H9 (cell line): ENCODE measurements at places on chromosomes 1 and 21. TPM values are rescaled to one million over a fixed set of nuclear protein-coding genes. Genes with fewer than 3 reads are reported as not detected.

GRCh38 chr1:157292809-157293564 is 154.8 kb upstream of the ETV3 start:
- no peaks in the 10 kb centered on the region for H3K36me3 ChIP-seq
- no peaks in the 10 kb centered on the region for H3K4me1 ChIP-seq
- no peak overlapping the region for H3K4me3 ChIP-seq
- no peaks in the 10 kb centered on the region for H3K27me3 ChIP-seq

DNA sequence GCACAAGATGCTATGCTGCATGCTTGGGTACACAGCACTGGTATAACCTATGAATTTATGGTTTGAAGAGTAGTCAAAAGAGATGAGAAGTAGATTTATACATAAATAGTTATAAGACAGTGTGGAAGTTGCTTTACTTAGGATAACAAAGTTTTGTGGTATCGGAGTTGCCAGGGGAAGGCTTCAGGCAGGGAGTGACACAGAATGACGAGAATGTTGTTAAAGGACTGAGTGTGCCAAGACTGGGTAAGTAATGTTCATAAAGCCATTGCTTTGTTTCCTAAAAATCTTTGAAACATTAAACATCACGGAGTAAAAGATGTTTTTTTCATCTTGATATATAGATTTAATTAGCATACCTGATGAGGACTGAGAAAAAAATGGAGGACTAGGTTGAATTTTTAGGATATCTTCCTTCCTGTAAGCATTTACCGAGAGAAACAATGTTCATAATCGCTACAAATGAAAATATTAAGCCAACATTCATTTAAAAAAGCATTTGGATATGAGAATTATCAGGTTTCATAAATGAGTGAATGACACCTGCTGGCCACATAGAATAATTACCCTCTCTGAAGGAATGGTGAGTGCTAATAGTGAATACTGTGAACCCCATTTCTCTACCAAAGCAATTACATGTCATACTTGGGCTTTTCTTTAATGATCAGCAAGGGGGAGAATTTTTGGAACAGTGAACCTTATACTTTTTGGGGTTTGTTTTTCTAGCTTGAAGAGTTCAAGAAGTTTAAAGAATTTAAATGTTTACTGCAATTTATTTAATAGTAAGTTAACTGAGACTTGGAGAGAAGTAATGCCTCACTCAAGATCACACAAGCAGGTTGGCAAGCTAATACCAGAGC is 28.4 kb downstream of the EXTL2 start:
- H3K36me3 ChIP-seq = no peaks in the 10 kb centered on the region
- no peaks in the 10 kb centered on the region for H3K4me1 ChIP-seq
- H3K4me3 ChIP-seq = no peak overlapping the region
- H3K27ac ChIP-seq = no peak overlapping the region
- no peaks in the 10 kb centered on the region for H3K27me3 ChIP-seq

IFI16 gene
- 2.9 and 3.4 TPM in 2 replicates for total RNA-seq

- no peak overlapping the region for H3K27ac ChIP-seq
- no peaks in the 10 kb centered on the region for H3K4me1 ChIP-seq
- H3K36me3 ChIP-seq = peaks cover 43% of the 10 kb centered on the region
- H3K4me3 ChIP-seq = no peak overlapping the region
- no peak for DNase-seq
Observed at GRCh38 chr1:243216741-243217140, 38.3 kb downstream of the CEP170 start.

DNA sequence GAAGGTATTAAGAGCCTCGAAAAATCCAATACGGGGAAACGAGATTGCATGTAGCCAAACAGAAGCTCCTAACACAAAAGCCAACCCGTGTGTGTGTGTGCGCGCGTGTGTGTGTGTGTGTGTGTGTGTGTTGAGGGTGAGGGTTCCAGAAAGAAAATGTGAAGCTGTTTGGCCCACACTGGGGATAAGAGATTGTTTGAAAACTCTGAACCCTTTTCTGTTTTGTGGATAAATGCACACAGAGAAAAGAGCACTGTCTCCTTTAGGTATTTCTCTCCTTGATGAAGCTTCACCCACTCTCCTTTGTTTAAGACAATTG is 1.9 kb downstream of the WLS start:
- H3K36me3 ChIP-seq = no peaks in the 10 kb centered on the region
- H3K4me3 ChIP-seq = peak overlapping the region; percentile 96
- peaks cover 53% of the 10 kb centered on the region for H3K27me3 ChIP-seq
- DNase-seq = no peak

ZSWIM5 gene
- 3.4 and 3.5 TPM in 2 replicates for total RNA-seq

TFAP2E gene
- total RNA-seq = 0.70 and 0.75 TPM in 2 replicates

GRCh38 chr1:224929335-224930237 is at the start of gene DNAH14:
DNAH14 (plus strand) TSS chr1:224929675; CDS start chr1:224952703, 23,028 bp downstream.
- peak; percentile 88 for DNase-seq
- H3K36me3 ChIP-seq = peaks cover 29% of the 10 kb centered on the region
- no peaks in the 10 kb centered on the region for H3K4me1 ChIP-seq
- peak within 1 kb of the TSS; percentile 83 for H3K4me3 ChIP-seq
- no peaks in the 10 kb centered on the region for H3K27me3 ChIP-seq

DNA sequence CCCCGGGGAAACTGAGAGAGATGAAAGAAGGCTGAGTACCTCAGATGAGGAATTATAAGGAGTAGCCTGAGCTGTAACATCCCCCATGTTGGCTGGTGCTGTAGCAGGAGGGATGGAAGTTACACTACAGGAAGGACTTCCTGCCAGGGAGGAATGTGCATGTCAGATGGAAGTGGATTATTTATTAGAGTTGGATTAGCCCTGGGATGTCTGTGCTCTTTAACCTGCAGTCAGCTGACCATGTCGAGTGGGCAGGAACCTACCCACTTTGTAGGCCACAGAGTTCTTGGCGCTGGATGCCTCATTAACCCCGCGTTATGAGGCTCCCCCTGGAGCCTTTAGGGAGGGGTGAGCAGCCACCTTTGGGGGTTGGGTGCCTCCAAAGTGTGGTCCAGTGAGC is 757 bp upstream of the SEMA4A start:
- peaks cover 21% of the 10 kb centered on the region for H3K4me1 ChIP-seq
- no peaks in the 10 kb centered on the region for H3K36me3 ChIP-seq
- H3K27me3 ChIP-seq = no peaks in the 10 kb centered on the region
- no peak overlapping the region for H3K4me3 ChIP-seq
- DNase-seq = no peak

GPX7 gene
- total RNA-seq = 12.1 and 12.5 TPM in 2 replicates

- H3K36me3 ChIP-seq = no peaks in the 10 kb centered on the region
- no peak for DNase-seq
- H3K4me3 ChIP-seq = no peak overlapping the region
- no peaks in the 10 kb centered on the region for H3K27me3 ChIP-seq
Observed at GRCh38 chr1:83734420-83734819, 264.5 kb downstream of the TTLL7 start.

BRINP3 gene
- not detected in 2 replicates for total RNA-seq

DNA sequence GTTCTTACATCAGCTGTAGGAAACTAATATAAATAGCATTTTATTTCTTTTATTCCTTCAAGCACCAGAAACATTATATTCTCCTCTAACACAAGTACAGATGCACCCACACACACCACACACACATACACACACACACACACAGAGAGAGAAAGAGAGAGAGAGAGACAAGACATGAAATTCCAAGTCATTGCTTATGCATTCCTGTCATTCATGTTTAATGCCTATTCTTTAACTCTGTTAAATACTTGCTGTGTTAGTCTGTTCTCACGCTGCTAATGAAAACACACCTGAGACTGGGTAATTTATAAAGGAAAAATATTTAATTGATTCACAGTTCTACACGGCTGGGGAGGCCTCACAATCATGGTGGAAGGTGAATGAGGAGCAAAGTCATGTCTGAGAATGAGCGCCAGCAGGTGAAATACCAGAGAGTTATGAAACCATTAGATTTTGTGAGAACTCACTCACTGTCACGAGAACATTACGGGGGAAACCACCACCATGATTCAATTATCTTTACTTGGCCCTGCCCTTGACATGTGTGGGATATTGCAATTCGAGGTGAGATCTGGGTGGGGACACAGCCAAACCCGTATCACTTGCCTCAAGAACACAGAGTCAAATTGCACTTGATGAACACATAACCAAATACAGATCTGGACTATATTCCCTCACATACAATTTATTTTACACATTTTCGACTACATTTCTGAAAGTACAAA is 1058.1 kb upstream of the TMPRSS15 start:
- no peaks in the 10 kb centered on the region; the same call in 1 of the 2 replicates for H3K27me3 ChIP-seq
- H3K4me3 ChIP-seq = no peak overlapping the region
- DNase-seq = no peak
- no peaks in the 10 kb centered on the region for H3K36me3 ChIP-seq

DNA sequence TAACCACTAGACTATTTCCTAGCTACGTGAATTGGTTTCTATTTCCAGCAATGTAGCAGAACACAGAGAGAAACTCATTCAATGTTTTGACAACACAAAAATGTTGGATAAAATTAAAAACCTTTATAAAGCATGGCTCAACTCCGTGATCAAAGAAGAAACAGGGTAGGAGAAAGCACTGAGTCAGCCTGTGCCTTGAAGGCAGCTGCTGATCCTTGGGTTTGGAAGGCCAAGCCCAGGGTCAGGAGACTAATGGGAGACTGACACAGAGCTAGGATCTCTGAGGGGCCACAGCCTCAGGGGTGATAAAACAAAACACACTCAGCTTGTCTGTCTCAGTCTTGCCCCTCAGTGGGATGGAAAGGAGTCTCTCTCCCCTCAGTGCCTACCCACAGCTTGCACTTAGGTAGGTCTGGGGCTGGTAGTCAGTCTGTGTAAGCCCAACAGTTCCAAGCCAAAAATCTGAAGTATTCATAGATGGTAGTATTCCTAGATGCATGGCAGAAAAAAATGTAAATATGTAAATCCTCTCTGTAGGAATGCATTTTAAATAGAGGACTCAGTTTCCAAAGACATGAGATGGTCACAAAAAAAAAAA is 53.3 kb downstream of the B3GALNT2 start:
- H3K4me1 ChIP-seq = no peaks in the 10 kb centered on the region
- H3K27ac ChIP-seq = no peak overlapping the region
- H3K27me3 ChIP-seq = no peaks in the 10 kb centered on the region
- DNase-seq = no peak
- H3K36me3 ChIP-seq = peaks cover 14% of the 10 kb centered on the region; the same call in 2 of the 3 replicates

DNA sequence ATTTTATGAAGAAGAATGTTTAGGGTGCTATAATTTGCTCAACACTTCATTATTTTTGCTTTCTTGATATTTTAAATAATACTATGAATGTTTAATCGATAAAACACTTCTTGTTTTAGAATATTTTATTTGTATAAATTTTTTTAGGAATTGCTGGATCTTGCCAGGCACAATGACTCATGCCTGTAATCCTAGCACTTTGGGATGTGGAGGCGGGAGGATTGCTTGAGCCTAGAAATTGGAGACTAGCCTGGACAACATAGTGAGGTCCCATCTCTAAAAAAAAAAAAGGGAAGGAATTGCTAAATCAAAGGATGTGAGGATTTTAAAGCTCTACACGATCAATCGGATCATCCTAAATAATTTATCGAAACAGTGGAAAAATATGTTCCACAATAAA is 17.6 kb downstream of the RNF11 start:
- DNase-seq = no peak
- no peaks in the 10 kb centered on the region for H3K27me3 ChIP-seq
- no peaks in the 10 kb centered on the region for H3K4me1 ChIP-seq
- no peak overlapping the region for H3K4me3 ChIP-seq
- H3K27ac ChIP-seq = no peak overlapping the region

ALX3 gene
- total RNA-seq = not detected in 2 replicates

DNA sequence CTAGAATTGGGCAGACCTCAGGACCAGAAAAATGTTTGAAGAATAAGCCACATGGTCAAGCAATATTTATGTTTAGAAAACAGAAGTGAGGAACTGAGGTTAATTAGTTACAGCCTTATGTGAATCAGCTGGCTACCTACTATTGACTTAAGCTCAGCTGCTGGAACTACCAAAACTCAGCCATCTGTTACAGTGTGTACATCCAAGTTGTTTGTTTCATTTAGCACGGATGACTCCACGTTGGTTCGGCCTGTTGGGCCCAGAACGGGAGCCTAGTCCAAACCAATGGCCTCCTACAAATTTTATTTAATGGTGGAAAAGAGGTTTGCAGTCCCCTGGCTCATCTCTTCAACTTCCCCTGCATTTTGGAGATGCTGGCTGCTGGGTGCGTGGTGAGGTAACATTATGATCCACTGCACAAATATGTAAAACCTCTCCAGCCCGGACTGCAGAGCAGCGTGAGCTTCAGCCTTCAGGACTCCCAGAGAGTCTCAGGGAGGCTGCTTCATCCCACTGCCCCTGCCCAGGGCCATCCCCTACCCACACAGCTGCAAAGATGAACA is 143.4 kb downstream of the ZZZ3 start:
- H3K36me3 ChIP-seq = no peaks in the 10 kb centered on the region
- no peak overlapping the region for H3K27ac ChIP-seq
- no peaks in the 10 kb centered on the region for H3K27me3 ChIP-seq
- no peaks in the 10 kb centered on the region; the same call in 1 of the 2 replicates for H3K4me1 ChIP-seq

DNA sequence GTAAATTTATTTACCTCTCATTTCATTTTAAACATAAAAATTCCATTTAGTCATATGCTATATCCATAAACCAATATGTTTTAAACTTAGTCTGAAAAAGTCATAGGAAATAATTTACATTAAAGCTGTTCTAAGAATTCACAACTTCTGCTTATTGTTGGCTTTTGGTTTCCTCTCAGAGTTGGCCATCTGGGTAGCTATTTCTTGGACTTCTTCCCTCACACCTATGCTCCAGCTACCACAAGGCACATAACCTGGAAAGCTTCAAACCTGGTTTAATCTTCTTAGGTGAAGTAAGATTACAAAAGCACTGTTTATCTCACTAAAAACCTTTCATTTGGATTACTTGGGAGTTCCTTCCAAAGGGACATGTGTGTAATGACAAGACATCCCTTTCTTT is 29.8 kb downstream of the RBM11 start:
- no peak for DNase-seq
- H3K36me3 ChIP-seq = no peaks in the 10 kb centered on the region
- peaks cover 2% of the 10 kb centered on the region; the same call in 1 of the 2 replicates for H3K4me1 ChIP-seq
- no peak overlapping the region for H3K4me3 ChIP-seq
- no peak overlapping the region for H3K27ac ChIP-seq
- no peaks in the 10 kb centered on the region for H3K27me3 ChIP-seq

DNA sequence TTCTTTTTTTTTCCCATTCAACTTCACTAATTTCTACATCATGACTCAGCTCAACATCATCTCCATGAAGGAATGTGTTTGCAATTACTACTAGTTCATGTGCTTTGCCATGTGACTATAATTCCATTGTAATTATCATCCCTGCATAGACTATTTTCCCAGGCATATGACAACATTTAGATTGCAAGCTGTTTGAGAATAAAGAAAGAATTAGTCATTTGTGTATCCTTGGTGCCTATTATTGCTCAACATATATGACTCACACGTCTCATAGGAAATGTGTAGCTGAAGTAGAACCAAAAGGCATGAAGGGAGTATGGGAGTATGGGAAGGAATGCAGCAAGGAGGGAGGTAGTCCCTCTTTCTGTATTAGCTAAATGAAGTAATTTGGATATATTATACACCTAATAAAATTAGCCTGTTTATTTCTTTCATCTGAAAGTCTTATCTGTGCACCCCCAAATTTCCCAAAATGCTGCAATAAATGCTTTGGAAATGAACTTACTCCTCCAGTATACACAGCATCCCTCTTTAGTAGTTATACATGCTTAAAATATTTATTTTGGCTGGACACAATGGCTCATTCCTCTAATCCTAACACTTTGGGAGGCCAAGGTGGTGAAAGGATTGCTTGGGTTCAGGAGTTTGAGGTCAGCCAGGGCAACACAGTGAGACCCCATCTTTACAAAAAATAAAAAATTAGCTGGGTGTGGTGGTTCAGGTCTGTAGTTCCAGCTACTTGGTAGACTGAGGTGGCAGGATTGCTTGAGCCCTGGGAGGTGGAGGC is 316.9 kb upstream of the ADGRL4 start:
- no peak overlapping the region for H3K27ac ChIP-seq
- H3K4me3 ChIP-seq = no peak overlapping the region
- H3K27me3 ChIP-seq = no peaks in the 10 kb centered on the region
- peaks cover 20% of the 10 kb centered on the region for H3K36me3 ChIP-seq
- no peak for DNase-seq
